LoVo (cell line): ENCODE measurements at places on chromosomes 11 and 22.
A peak's percentile ranks its signal among the peaks of the same experiment; 100 is the strongest.

- peak; percentile 47 for DNase-seq
These were observed 132.8 kb upstream of the PITPNB start for GRCh38 chr22:28051787-28052356.

DNA sequence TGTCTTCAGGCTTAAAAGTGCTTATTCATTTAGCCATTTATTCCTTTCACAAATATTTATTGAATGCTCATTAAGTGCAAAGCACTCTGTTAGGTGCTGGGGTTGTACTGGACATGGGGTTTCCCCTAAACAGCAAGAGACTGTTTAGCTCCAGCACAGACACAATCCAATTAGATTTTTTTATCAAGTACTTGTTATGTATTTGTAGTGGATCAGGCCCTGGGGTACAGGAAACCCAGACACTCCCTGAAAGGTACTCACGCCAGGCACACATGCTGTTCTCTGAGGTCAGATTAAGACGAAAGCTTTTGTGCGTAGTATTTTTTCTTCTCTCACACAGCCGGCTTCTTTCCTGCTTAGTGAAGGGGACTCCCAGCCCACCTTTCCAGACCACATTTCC lies 218.1 kb upstream of the PLET1 start:
- DNase-seq, result no peak

DNA sequence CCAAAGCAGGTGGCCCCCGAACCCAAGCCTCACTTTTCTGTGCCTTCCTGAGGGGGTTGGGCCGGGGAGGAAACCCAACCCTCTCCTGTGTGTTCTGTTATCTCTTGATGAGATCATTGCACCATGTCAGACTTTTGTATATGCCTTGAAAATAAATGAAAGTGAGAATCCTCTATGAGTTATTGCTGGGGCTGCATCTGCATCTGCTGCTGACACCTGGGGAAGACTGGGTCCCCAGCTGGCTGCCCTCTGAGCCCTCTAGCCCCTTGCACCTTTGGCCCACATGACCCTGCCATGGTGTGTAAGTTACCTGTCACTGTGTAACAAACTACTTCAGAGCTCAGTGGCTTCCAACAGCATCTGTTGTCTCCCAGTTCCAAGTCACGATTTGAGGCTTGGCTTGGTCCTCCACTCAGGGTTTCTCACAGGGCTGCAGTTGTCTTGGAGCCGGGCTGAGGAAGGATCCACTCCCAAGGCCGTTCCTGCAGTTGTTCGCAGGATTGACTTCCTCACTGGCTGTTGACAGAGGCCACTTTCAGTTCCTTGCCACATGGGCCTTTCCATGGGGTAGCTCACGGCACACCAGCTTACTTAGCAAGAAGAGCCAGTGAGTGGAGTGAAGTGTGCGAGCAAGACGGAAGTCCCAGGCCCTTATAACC lies 13.5 kb upstream of the UVRAG start:
- no peak for DNase-seq

DNA sequence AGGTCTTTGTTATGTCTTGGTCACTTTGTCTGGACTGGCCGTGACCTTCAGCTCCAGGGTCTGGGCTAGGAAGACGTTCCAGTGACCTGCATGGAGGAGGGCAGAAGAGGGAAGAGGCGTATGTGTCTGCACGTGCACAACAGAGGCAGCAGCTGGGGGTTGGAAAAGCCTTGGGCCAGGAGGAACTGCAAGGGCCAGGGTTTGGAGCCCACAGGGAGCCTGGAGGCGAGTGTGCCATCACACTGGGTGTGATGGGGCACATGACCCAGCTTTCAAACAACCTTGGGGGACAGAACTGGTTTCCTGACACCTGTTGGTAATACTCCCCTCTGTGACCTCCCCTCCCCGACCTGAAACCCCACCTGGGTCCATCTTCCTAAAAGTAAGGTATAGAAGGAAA lies 34.7 kb downstream of the CHRDL2 start:
- DNase-seq, result no peak

GRCh38 chr11:32255841-32256240 lies 165.0 kb downstream of the RCN1 start:
- DNase-seq, result no peak

DNA sequence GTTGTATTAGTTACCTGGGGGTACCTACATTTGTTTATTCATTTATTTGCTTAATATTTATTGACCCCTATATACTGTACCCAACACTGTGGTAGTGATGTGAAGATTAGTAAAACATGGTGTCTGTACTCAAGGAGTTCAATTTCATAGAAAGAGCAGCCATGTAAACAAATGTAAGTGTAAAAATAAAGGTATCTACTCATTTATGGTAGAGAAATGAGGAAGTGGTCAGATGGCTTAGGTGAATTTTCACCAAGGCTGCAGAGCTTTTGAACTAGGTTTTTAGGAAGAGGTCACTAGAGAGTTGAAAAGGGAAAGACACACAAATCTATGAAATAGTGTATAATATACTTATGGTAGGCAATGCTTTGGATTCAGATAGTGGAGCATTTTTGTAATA lies 11.1 kb downstream of the CTR9 start:
- DNase-seq, result no peak

DNA sequence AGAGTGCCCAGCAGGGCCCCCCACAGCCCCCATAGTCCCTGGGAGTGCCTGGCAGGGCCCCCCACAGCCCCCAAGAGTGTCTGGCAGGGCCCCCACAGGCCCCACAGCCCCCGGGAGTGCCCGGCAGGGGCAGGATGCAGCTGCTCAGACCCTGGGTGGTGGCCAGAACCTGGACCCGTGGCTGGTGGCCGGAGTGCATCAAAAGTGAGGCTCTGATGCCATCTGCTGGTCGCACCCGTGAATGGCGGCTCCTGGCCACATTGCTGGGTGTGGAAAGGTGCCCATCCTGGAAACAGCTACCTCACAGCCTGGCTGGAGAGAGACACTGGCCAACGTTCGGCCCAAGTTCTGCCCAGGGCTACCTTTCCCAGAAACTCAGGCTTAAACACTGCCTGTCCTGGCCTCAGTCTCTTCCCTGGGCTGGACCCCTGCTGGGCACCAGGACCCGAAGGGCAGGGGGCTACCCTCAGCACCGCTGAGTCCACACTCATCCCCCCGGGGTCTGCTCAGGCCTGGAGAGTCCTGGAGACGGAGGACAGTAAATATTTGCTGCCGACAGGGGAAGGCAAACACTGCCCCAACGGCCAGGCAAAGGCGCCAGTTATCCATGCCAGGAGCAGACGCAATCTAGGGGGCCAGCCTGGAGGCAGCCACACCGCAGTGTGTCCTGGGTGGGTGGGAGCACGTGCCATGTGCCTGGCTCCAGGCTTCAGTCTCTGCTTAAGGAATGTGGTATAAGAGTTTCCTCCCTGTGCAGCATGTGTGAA lies 4.4 kb downstream of the INS start:
- DNase-seq, result peak; percentile 53

GRCh38 chr22:17988800-17989513 lies 35.4 kb downstream of the MICAL3 start:
- DNase-seq, result no peak

GRCh38 chr22:49893025-49893424 lies 25.2 kb downstream of the ALG12 start:
- no peak for DNase-seq

- no peak for DNase-seq
These were observed 47.2 kb upstream of the MPEG1 start for GRCh38 chr11:59259867-59260475.

DNA sequence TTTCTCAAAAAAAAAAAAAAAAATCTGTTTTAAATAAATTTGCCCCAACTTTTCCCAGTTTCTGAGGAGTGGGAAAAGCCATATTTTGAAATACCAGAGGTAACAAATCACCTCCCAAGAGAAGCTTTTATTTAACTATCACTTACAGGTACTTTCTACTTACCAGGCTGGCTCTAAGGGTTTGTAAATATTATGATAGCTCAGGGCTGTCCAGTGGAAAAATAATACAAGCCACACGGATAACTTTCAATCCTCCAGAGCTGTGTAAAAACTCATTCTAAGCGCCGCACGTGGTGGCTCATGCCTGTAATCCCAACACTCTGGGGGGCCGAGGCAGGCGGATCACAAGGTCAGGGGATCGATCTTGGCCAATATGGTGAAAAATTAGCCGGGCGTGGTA lies 5.6 kb upstream of the SEC14L4 start:
- no peak for DNase-seq

DNA sequence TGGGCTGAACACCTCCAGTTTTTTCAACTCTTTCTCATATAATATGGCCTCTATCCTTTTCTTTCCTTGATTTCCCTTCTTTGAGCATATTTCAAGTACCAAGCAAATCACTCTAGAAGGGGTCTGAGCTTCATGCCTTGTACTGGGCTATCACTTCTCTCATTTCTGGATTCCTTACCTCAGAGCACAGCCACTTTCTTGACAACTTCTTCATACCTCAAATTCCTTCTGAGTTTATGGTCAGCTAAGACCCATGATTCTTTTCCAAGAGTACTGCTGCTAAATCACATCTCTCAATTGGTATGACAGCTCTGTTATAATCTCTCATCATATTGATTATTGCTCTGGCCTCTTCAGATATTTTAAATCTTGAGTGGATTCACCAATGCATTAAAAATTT lies 224.8 kb upstream of the ZBED5 start:
- no peak for DNase-seq

GRCh38 chr22:43840851-43841250 lies 21.5 kb downstream of the SULT4A1 start:
- no peak for DNase-seq

- no peak for DNase-seq
These were observed 841 bp upstream of the TMPRSS13 start for GRCh38 chr11:117929916-117930570.
